ENCODE measurements at places on chromosomes 4 and X.

GRCh38 chr4:7971881-7972500 lies 32.3 kb upstream of the AFAP1 start:
- ATAC-seq: no peak

GRCh38 chr4:90137555-90137954 lies 10.4 kb downstream of the CCSER1 start:
- no peak for ATAC-seq

- ATAC-seq: no peak
Measured at GRCh38 chr4:44761306-44761705, 35.0 kb upstream of the GNPDA2 start.

DNA sequence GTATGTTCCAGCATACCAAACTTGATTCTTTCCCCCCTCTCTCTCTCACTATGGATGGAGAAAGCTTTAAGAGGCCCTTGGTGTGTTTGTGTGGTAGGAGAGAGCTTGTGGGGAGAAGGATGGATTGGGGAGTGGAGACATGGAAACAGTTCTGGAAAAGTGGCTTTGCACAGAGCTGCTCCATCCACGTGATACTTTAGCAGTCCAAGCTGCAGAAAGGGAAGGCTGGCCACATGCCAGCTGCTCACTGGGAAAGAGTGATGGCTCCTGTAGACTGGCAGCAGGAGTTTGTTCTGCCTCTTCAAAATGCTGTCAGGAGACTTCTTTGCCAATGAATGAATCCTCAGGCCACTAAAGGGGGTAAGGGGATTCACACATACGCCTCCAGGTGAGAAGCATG lies 21.7 kb upstream of the SEC24B start:
- ATAC-seq: peak; percentile 41

- ATAC-seq: no peak
Measured at GRCh38 chrX:45077748-45078424, 122.8 kb downstream of the DIPK2B start.

DNA sequence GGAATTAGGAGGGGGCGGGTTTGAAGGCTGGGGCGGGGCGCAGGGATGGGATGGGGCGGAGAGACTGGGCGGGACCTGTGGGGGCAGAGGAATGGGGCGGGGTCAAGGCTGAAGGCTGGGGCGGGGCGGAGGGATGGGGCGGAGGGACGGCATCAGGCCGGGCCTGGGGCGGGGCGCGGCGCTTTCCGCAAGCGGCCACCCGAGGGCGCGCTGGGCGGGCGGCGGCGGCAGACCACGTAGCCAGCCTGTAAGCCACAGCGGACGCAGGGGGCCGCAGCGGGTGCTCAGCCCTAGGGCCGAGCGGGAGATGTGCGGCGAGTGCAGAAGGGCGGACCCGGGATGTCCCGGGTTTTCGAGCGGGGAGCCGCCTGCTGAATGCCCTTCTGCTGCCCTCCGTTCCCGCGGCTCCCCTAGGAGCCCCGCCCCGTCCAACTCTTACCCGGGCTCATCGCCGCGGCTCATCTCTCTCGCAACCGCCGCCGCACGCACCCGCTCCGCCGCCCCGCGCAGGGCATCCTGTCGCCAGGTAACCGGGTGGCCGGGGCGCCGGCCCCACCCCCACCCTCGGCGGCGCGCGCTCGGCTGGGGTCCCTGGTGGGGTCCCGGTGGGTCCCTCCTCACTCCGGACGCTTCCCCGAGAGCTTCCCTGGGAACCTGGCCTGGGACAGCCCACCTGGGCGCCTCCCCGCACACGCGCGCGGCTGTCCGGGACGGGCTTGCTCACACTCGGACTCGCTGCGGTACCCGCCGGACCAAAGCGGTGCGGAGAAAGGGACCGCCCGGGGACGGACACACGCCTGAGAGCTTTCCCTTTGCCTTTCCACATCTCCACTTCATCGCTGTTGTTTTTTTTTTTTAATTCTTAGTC lies at the start of gene CCDC110:
CCDC110 (minus strand) TSS at position 499 of the 868 bp plus-strand sequence; CDS start at position 449, 50 bp downstream.
- peak; percentile 95 for ATAC-seq

GRCh38 chr4:1871471-1872021 lies 353 bp downstream of the NSD2 start:
- ATAC-seq: peak; percentile 2

DNA sequence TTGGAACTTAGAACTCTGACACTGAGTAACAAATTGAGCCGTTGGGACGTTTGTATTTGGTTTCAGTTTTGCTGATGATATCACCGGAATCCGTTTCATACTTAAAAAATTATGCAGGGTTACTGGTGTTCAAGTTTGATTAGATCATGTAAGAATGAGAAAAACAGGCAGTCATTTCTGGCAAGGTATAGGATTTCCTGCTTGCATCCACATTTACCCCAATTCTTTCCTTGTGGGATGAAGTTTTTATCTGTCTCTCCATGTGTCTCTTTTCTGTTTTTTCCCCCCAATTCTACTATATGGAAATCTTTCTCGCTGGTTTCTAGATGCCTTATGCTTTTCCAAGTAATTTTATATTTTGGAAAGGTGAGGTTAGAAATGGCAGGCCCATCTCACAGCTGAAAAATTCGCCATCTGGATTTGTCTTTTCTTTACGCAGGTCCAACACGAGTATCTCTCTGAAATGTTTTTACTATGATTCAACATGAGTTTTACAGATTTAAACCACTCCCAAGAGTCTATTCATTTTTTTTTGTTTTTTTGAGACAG lies 197.9 kb downstream of the SHOX start:
- no peak for ATAC-seq

GRCh38 chr4:181761156-181761555 lies 482.0 kb upstream of the TENM3 start:
- ATAC-seq: no peak

- ATAC-seq: no peak
Measured at GRCh38 chr4:4712800-4713528, 146.5 kb upstream of the MSX1 start.

DNA sequence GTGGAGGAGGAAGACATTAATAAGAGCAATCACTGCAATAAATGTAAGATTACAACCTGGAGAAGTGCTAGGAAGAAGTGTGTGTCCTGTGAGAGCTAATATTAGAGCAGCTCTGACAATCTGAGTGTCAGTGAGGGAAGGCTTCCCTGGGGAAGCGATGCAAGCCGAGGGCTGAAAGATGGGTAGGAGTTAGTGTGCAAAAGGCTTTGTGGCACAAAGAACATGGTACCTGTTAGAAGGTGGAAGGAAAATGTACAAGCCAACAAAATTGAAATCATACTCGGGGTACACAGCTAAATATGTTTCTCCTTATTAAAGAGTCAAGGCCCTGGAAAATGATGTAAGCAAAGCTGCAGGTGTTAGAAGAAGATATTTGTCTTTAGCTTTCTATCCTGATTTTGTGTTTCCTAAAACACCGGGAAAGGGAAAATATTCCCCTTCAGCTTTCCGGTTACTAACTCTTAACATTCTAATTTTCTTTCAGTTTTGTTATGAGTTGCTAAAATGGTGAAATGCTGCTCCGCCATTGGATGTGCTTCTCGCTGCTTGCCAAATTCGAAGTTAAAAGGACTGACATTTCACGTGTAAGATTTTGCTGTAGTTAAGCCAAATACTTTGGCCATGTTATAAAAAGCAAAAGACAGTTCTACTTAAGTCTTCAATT lies 808 bp downstream of the THAP6 start:
- ATAC-seq: peak; percentile 0

DNA sequence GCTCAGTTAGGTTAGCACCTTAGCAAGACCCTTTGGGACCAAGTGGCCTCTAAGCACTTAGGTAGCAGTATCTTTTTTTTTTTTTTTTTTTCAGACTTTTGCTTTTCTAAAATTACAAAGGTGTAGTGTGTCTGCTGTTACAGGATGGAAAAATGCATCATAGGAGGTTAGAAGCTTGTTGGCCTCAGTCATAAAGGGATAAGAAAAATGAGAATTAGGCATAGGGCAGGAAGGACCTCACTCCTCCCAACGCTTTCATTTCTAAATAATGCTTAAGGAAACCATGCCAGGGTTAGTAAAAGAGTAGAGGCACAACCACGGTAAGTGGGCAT lies 148.4 kb upstream of the PLAC1 start:
- ATAC-seq: no peak

DNA sequence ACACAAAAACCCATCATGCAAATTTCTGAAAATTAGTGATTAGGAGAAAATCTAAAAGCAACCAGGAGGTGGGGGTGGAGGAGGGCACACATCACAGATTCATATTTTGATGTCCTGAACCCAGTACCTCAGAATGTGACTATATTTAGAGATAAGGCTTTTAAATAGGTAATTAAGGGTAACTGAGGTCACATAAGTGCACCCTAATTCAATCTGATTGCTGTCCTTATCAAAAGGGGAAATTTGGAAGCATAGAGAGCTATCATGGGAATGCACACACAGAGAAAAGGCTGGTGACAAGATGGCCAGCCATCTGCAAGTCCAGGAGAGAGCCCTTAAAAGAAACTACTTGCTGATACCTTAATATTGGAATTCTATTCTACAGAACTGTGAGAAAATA lies 281.8 kb upstream of the UGT8 start:
- ATAC-seq: no peak

GRCh38 chr4:158578476-158578875 lies 56.8 kb downstream of the RXFP1 start:
- no peak for ATAC-seq

DNA sequence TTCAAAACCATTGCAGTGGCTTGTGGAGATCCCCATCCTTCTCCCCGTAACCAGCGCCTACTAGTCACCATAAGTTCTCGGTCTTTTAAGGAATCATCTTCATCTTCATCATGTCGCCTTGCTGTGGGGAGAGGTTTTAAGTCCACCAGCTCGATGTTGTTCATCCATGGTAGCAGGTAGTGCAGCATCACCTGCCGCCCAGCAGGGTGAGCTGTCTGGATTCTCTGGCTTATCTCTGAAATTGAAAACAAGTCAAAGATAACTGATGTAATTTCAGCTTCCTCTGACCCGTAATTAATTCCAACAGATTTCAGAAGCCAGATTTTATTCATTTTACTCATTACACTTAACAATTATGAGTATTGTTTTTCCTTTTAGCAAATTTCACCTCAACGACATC lies 67.4 kb downstream of the ZAR1 start:
- no peak for ATAC-seq

DNA sequence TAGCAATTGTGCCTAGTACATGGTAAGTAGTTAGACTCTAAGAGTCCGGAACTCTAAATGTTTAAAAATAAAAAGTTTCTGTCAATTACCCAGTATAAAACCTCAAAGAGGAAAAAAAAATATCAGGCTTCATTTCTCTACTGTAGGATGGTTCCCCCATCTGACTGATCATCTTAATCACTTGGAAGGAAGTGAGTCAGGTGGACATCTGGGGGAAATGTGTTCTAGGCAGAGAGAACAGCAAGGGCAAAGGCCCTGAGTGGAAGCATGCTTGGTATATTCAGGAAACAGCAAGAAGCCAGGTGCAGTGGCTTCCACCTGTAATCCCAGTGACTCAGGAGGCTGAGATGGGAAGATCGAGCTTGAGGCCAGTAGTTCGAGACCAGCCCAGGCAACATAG lies 2.9 kb upstream of the EIF1AX start:
- ATAC-seq: no peak

GRCh38 chr4:36310793-36311192 lies 29.4 kb downstream of the DTHD1 start:
- peak; percentile 37 for ATAC-seq

GRCh38 chr4:182023469-182023868 lies 219.7 kb upstream of the TENM3 start:
- ATAC-seq: no peak

- ATAC-seq: no peak
Measured at GRCh38 chr4:79917246-79917645, 155.8 kb downstream of the ANTXR2 start.

- no peak for ATAC-seq
Measured at GRCh38 chr4:52869656-52870055, 7.5 kb downstream of the RASL11B start.

DNA sequence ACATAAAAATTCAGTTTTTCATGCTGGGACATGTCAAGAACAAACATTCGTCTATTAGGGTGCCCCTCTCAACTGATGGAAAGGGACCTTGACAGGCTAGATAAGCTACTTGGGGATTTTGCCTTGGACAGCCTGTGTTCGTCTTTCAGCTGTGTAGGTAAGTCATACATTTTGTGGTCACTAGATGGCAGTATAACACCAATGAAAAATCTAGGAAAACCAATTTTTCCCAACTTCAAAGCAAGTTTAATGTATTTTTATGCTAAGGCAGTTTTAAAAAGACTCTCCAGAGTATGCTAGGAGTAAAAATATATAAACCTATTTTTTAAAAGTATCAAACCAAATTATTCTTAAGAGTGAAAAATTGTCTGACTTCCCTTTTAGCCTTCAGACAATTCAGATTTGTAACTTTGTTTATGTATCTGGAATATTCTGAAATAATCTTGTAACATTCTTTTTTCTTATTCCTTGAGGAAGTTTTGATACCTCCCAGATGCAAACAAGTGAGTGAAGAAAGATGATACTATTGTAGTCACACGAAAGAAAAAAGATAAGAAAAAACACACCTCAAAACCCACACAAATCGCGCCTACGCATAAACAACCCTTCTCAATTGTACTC lies 158.3 kb downstream of the CPE start:
- no peak for ATAC-seq

- no peak for ATAC-seq
Measured at GRCh38 chr4:69049860-69050259, 46.4 kb upstream of the UGT2B7 start.

DNA sequence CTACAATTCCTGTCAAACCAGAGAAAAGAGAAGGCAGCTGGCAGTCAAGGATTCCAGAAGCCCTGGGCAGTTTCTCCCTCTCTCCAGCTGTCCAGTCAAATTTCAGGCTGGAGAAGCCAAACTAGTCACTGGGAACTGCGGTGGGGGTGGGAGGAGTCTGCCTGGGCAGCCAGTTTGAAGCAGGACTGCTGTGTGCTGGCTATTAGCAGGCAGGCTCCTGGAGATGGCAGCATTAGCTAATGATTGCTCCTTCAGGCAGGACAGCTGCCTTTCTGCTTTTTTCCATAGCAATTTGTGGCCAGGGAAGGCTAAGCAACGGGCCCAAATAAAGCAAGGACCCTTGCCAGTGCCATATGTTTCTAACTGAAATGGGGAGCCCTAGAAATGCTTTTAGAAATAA lies 44.7 kb upstream of the FGF13 start:
- ATAC-seq: peak; percentile 92

DNA sequence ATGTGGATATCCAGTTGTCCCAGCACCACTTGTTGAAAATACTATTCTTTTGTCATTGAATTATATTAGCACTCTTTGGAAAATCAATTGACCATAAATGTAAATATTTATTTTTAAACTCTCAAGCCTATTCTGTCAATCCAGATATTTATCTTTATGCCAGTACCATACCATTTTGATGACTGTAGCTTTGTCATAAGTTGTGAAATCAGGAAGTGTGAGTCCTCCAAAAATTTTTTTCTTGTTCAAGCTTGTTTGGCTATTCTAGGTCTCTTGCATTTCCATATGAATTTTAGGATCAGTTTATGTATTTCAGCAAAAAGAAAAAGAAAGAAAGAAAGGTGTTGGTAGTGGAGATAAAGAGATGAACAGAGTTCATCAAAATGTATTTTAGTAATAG lies 8.2 kb upstream of the SMPX start:
- ATAC-seq: no peak

DNA sequence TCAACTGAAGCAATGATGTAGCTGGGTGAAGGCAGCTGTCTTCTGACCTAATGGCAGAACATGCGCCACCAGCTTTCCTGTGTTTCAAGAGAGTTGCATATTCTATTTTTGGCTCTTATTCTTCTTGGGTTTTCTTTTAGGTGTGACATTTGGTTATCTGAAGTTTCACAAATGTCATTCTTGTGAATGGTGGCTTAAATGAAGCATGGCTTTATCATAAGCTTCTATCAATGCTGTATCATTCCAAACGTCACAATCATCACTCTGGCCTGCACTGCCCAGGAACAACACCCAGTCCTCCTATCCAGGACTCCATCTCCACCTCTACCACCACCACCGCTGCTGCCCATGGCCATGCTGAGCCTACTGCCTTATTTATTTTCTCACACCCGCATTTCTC lies 69.7 kb upstream of the WWC2 start:
- ATAC-seq: no peak

- ATAC-seq: no peak
Measured at GRCh38 chr4:47104986-47105385, 73.6 kb downstream of the GABRB1 start.

Measured in motor neuron (in vitro differentiated cells).